Thoracic aorta (tissue), 2 donors: ENCODE measurements at places on chromosomes 3 and 15. TPM values are rescaled to one million over a fixed set of nuclear protein-coding genes. Genes with fewer than 3 reads are reported as not detected.

- no peak for DNase-seq
These were observed 570.1 kb upstream of the CBLB start for GRCh38 chr3:106438887-106439286.

DNA sequence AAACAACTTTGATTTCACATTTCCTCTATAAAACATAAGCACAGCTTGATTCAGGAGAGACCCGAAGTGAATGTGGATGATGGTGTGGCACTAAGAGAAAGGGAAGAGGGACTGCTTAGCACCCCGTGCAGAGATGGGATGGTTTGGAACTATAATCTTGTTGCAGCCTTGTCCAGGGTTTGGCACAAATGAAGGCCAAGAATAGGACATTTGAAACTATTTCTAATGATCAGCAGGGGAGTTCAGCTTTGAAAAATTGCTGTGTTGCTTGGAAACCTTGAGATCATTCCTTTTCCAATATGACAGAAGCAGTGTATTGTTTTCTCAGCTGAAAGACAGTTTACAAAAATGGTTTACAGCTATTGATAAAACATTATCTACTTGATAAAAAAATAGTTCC lies 49.7 kb downstream of the ASB7 start:
- DNase-seq = no peak

Gene RETNLB
- not detected for total RNA-seq

DNA sequence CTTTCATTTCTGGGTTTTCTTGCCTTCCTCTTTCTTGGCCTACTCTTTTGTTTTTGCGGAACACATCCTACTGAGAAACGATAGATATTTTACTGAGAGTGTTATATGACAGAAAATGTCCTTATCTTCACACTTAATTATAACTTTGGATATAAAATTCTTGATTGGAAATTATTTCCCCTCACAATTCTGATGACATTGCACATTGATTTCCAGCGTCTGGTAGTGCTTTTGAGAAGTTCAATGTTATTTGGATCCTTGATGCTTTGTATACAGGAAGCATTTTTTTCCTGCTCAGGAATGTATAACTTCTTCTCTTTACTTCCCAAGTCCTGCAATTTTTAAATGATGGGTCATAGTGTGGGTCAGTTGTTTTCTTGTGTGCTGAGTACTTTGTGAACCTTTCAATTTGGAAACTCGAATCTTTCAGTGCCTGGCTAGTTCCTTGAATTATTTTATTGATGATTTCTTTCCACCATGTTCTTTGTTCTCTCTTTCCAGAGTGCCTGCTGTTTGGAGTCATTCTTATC lies 183.9 kb downstream of the PDCD6IP start:
- DNase-seq = no peak

Gene CORO2B
- total RNA-seq = 4.3 TPM

Gene SLC25A38
- total RNA-seq = 31.8 TPM

DNA sequence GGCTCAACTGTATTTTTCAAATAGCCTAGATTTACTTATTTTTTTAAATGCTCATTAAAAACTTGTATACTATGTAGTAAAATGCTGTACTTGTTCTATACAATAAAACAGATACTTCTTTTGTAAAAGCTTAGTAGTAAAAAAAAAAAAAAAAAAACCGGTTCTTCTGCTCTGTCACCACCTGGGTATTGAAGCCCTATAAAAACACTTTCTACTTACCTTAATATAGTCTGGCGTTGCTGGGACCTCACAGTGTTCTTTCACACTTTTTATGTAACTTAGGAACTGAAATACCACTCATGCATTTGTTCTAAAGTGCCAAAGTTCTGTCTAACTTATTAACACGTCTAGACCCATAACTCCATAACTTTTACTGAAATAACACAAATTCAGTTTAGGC lies 61.4 kb downstream of the TASOR start:
- DNase-seq = no peak

GRCh38 chr3:34248352-34248751 lies 449.9 kb downstream of the PDCD6IP start:
- DNase-seq = no peak

Gene CEMIP
- 1.2 TPM for total RNA-seq

GRCh38 chr3:194447161-194447560 lies 39.6 kb downstream of the ATP13A3 start:
- no peak for DNase-seq

- DNase-seq = no peak
These were observed 238.4 kb downstream of the NEK10 start for GRCh38 chr3:27130796-27131195.
